ENCODE measurements at places on chromosomes 11 and 22. TPM values are rescaled to one million over a fixed set of nuclear protein-coding genes. Genes with fewer than 3 reads are reported as not detected.

DNA sequence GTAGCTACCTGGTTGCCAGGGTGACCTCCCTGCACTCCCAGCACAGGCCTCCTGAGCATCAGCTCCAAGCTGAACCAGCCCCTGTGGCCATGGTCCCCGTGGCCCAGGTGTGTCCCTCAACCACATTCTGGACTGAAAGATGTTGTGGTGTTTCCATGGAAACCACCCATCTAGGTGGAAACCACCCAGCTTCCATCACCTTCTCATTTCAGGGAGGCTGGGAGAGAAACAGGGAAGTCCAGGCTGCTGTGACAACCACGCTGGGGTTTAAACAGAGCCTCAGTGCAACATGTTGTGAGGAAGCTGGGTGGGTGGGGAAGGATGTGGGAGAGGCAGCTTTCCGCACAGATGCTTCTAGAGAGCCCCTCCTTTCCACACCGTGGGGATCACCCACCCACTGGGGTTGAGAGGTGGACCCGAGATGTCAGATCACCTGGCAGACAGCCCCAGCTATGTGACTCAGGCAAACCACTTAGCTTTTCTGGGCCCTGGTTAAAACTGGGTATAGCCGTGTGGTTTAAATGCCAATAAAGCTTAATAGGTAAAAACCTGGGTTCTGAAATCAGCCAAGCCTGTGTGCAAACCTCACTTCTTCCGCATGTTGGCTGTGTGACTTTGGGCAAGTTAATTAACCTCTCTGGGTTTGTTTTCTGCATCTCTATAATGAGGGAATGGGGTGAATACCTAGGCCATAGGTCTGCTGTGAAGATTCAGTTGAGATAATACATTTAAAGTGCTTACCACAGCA, 46.4 kb downstream of the CD82 start:
- DNase-seq, result peak; percentile 71

- DNase-seq, result no peak
Observed at GRCh38 chr11:75562836-75563484, 907 bp downstream of the SERPINH1 start.

DNA sequence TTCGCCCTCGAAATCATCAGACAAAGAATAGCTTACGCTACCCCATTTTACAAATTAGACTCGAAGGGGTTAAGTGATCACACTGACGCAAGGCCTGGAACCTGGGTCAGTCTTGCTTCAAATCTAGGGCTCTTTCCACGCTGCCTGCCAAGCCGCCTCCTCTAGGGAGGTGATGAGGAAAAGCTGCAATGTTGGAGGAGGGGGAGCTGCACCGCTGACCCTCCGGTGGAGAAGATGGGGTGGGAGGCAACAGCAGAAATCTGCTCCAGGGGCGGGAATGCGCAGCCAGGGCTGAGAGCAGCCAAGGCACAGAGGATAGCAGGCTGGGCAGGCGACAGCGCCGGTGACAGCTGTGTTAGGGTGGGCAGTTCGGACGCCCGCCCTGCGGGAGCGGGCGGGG, 595 bp downstream of the SYVN1 start:
- DNase-seq, result no peak

- DNase-seq, result no peak
Observed at GRCh38 chr11:65806979-65807378, 20.1 kb downstream of the OVOL1 start.

GRCh38 chr11:70575396-70576060, 177.2 kb downstream of the CTTN start:
- no peak for DNase-seq

The DDX17 gene
- 251 TPM for total RNA-seq

The KRTAP5-11 gene
- not detected for total RNA-seq

Measured in activated T-cell treated with anti-CD3 and anti-CD28 coated beads, Interleukin-2, amount 50 U/mL, for 4 hours (primary cell).